ENCODE measurements at places on chromosomes 7 and 10.

DNA sequence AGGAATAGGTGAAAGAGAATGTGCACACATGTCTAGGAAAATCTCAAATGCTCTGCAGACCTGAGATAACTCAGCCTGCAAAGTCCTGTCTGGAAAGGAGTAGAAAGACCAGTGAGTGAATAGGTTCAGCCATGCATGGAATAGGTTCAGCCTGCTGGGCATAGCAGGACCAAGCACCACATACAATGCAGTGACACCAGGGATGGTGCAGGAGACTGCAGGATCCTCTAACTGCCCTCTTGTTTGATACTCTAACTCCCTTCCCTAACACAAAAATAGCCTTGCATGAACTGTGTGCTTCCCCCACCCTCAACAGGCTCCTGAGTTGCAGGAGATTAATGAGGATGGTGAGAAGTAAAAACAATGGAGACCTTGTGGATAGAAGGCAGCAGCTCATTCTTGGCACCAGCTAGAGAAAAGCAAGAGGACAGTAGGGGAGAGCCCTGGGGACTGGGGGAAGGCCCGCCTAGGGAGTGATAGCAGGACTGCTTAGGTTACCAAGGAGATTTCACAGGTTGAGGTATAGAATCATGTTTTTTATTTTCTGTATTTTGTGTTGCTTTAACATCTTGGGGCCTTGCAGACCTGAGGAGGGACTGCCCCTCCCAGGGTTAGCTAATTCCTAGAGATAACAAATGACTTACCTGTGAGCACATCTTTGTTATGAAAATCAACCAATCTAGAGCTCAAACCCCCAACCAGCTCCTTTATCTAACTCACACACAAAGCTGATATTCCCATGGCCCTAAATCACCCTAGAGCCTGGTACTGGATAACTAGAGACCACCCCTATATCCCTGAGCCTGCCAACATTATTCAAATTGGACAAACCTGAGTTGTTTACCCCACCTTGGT is 187.8 kb downstream of the PLPP4 start:
- DNase-seq: no peak

DNA sequence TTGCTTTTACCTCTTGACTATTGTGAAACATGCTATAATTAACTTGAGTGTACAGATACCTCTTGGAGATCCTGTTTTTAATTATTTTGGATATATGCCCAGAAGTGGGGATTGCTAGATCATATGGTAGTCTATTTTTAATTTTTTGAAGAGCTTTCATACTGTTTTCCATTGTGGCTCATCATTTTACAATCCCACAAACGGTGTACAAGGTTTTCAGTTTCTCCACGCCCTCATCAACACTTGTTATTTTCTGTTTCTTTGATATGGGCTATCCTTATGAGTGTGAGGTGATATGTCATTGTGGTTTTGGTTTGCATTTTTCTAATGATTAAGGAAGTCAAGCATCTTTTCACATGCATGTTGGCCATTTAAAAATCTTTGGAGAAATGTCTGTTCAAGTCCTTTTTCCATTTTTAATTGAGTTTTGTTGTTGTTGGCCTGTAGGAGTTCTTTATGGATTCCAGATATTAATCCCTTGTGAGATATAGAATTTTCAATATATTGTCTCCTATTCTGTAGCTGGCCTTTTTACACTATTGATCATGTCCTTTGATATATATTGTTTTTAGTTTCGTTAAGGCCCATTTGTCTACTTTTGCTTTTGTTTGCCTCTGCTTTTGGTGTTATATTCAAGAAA is 7.5 kb downstream of the AGK start:
- no peak for DNase-seq

DNA sequence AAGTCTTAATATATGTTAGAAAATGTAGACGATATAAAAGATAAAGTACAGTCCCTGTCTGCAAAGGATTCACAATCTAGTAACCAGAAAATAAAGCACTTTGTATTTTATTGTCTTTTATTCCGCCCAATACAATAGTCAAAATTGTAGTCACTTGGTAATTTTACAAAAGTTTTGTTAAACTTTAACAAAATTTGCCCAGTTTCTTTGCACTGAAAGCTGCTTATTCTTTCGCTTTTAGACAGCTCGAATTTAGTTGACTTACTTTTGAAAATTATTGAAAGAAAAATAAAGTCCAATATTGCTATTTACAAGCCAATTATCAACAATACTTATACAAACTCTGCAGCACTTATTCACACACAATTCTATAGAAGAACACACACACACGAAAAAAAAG is 534.9 kb upstream of the LRRTM3 start:
- no peak for DNase-seq

- no peak for DNase-seq
Observed at GRCh38 chr10:12703126-12703525, 298.4 kb downstream of the CCDC3 start.

GRCh38 chr10:88833723-88834122 is 17.9 kb downstream of the ANKRD22 start:
- DNase-seq: peak; percentile 68

- no peak for DNase-seq
Observed at GRCh38 chr7:130942211-130942964, 208.4 kb upstream of the KLF14 start.

DNA sequence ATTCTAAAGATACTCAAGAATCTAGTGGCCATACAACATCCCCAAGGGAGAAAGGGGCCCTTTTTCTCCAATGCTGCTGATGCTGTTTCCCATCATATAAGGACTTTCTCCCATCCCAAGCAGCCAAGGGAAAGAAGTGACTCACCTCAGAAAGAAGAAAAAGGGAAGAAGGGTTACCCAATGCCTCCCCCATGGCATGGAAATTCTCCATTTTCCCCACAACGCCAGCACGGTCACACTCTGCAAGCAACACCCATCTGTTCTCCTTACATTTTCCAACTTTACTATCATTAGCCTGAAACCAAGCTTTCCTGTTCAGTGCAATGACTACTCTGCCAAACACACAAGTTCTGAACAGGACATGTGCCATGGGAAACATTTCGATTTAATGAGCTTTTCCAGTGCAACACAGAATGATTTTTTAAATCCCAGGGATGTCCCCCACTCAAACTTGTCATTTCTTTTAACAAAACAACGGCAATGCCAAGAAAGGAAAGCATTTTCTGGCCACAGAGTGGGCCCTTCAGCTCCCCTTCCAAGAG is 67.9 kb downstream of the PTPRN2 start:
- DNase-seq: no peak

DNA sequence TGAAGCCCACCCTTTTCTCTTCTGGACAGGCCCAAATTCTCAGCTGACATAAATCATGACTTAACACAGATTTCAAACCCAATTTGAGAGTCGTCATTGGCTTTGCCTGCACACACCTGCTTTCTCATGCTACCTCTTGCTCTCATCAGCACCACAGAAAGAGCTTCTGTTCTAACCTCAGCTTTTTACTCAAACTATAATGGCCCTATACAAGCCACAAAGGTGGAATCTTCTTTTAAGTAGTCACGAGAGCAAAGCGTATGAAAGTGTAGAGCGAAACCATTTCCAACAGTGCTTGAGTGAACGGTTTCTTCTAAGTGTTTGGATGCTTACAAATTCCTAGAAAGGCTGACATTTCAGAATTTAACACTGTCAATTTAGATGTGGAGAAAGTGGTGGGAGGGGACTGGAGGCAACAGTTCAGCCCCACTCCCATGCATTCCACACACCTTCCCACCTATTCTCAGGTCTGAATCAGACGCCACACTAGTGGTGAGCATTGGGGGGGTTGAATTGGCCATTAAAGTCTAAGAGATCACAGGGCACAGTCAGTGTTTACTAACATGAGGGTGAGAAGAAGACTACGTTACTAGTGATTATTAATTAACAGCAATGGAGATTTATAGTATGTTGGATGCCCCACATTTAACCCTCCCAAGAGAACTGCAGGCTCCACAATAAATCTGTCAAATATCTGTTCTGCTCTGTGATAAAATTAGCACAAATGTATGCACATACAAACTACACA is 114.0 kb downstream of the PRKCQ start:
- DNase-seq: no peak

GRCh38 chr10:114284346-114285071 is 45.5 kb downstream of the VWA2 start:
- no peak for DNase-seq

GRCh38 chr10:13078912-13079775 is 20.8 kb upstream of the OPTN start:
- no peak for DNase-seq

DNA sequence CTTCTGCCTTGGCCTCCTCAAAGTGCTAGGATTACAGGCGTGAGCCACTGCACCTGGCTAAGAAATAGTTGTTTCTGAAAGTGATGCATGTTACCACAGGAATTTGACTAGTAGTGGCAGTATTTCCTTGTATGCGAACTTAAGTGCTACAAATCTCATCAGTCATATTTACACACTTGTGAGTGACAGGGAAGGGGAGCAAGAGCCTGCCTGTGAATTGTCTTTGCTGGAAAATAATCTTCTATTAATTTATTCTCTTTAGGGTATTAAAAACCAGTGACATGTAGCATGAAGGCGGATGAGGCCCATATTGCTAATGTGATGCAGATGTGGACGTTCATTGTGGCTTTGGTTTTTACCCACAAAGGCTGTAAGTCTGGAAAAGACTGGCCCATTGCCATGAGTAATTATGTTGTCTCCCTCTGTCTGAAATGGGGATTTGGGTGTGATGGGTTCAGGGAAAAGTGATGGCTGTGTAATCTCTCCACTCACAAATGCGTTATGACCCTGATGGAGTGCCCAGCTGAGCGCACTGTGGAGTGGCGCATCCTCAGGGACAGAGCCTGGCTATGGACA is 97.6 kb downstream of the CCNY start:
- no peak for DNase-seq
